ENCODE measurements at places on chromosomes 11 and 22.

GRCh38 chr11:42311514-42311913, 852.1 kb upstream of the LRRC4C start:
- DNase-seq, result no peak

DNA sequence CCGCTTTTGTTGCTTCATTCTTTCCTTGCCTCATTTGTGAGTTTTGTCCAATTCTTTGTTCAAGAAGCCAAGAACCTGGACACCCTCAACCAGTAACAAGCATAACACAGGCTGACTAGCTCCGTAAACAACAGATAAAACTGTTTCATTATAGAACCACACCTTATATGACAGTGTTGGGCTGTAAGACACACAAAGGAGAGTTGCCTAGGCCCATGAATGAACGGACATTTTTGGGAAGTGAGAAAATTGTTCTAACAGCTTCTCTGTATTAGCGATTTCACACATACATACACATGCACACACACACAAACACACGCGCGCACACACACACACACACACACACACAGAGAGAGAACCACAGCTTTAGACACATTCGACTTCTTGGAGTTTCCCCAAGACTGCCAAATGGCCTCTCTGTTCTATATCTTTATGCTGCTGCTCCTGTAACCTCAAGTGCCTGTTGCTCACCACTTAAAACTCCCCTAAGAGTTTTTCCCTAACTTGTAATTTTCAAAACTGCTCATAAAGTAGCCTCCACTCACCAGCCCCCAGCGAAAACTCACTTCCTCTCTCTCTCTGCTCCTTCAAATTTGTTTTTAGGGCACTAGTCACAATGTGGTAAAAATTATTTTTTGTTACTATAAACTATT, 35.9 kb downstream of the CTSC start:
- no peak for DNase-seq

GRCh38 chr11:127080735-127081134, 80.2 kb upstream of the KIRREL3 start:
- no peak for DNase-seq

GRCh38 chr11:128830290-128831173, 36.6 kb downstream of the KCNJ1 start:
- DNase-seq, result no peak

DNA sequence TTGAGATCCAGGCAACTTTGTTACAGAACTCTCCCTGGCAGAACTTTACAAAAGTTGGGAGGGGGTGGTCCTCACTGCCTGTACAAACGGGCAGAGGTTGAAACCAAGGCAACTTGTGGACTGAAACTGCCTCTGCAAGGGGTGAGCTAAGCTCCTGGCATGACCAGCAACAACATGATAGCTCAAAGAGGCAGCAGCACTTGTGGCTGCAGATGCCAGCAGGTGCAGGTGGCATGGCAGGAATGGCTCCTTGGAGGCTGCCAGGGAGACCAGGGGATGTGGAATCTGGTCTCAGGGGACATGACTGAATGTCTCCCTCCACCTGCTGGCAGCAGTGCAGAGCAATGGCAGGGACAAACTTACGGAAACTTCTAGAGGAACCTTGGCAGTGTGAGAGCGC, 38.8 kb upstream of the PHF21A start:
- no peak for DNase-seq

DNA sequence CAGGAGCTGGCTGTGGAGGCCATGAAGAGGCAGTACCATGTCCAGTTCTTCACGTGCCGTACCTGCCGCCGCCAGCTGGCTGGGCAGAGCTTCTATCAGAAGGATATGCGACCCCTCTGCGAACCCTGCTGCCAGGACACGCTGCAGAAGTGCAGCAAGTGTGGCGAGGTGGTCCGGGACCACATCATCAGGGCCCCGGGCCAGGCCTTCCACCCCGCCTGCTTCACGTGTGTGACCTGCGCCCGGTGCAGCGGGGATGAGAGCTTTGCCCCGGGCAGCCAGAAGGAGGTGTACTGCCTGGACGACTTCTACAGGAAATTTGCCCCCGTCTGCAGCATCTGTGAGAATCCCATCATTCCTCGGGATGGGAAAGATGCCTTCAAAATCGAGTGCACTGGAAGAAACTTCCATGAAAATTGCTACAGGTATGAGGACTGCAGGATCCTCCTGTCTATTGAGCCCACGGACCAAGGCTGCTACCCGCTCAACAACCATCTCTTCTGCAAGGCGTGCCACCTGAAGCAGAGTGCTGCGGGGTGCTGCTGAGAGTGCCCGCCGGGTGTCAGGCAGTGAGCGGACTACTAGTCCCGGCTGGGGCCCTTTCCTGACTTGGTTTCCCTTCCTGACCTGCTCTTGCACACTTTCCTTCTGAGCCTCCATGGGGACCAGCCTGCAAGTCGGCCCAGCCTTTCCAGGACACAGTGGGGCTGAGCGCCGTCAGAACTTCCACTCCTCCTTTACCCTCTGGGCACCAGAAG, 22.0 kb upstream of the PHF21A start:
- no peak for DNase-seq

- no peak for DNase-seq
Observed at GRCh38 chr11:34521265-34521664, 7.7 kb upstream of the ELF5 start.
